ENCODE measurements at places on chromosomes 1 and 21.

DNA sequence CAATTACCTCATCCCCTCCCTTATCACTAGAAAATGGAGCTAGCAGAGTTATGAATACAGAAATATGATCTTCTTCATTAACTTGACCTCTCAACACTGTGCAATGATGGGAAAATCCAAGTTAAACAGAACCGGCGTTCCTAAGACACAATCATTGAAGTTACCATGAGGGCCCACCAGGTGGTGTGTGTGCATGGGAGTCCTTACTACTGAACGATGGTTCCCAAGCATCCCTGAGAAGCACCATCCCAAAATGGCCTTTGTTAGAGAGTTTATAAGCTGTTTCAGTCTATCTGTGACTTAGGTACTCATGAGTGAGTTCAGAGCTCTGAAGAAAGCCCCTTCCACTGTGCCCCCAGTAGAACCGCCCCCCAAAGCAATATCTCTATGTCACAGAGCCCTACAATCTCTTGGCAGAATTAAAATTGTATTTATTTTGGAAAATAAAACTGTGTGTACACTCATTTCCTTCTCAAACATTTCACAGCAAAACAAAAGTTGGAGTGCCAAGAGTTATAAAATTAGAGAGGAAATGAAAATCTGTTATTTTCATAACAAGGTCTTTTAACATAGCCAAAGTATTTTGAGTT, 56.8 kb downstream of the PLD5 start:
- peak; percentile 77 for DNase-seq

GRCh38 chr1:24862775-24863483, 67.1 kb downstream of the RUNX3 start:
- DNase-seq: peak; percentile 50

GRCh38 chr1:17405898-17406759, 33.3 kb downstream of the RCC2 start:
- peak; percentile 93 for DNase-seq

DNA sequence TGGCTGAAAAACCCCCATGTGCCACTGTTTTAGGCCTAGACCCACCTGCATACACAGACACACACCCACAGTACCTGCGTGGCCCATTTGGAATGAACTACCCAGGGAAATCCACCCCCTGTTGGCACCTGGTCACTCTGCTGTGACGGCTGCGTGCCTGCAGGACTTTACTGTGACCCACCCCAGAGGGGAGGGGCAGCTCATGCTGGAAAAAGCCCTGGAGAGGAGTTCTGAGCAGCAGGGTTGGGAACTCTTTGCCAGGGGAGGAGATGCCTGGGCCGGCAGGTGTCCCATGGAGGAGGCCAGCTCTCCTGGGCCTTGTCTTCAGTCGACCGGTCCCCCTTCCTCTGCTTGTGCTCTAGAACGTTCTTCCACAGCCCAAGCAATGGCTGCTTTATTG, 87.3 kb upstream of the CSF3R start:
- peak; percentile 49 for DNase-seq

DNA sequence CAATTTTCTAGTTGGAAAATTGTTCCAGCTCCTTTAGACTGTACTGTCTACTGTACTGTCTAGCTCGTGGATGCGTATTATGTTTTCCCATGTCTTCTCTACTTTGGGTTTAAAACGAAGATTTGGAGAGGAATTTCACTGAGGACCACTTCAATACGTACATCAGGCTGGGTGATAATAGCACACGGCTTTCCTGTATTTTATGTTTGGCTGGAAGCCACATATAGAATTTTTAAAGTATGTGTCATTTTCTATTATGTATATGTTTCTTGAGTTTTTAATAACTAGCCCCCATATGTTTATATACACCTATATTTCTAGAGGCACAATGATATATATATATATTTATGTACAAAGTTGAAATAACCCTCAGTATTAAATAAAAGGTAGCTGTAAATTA, 226.4 kb downstream of the GREM2 start:
- DNase-seq: no peak

DNA sequence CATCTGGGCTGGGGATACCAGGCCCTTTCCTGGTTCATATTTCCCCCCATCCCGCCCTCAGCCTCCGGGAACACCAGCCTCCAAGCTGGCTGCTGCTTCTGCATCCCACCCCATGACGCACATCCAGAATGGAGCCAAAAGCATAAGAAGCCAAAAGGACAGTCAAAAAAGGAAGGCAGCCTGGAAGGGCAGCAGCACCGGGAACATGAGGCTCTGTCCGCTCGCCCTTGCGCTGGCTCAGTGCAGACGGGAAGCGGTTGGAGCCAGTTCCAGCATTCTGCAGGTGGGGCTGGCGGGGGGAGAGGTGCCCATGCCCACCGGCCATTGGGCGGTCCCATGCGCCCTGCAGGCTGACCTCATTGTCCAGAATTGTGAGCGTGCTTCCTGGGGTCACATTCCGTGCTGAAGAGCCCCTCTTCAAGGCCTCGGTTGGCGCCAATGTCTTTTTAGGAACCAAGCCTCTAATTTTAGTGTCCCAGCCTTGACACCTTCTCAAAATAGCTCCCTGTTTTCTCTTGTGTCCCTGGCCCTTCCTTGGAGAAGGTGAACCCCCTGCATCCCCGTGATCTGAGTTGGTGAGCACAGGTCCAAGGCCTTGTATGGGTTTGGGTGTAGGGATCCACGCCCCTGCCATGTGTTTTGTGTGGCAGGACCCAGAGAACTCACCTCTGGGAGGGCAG, 28.4 kb upstream of the NPPB start:
- no peak for DNase-seq

DNA sequence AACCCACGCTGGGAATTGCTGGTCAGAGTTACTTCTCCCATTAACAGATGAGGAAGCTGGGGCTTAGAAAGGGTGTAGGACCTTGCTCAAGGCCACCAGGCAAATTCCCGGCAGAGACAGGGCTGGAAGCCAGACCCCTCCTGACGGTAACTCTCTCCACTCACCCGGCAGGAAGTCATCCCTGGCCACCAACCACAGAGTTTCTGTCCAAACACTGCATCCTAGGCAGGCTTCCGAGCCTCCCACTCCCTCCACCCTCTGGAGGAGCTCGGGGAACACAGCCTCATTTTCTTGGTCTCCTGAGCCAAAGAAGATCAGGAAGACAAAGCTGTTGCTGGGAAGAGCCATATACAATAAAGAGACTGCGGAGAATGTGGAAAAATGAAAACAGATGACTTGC, 25.0 kb upstream of the ZNF436 start:
- peak; percentile 69 for DNase-seq

- DNase-seq: no peak
These were observed 3.4 kb downstream of the YTHDF2 start for GRCh38 chr1:28740118-28740517.

GRCh38 chr1:238898856-238899255, 487.5 kb upstream of the CHRM3 start:
- no peak for DNase-seq

DNA sequence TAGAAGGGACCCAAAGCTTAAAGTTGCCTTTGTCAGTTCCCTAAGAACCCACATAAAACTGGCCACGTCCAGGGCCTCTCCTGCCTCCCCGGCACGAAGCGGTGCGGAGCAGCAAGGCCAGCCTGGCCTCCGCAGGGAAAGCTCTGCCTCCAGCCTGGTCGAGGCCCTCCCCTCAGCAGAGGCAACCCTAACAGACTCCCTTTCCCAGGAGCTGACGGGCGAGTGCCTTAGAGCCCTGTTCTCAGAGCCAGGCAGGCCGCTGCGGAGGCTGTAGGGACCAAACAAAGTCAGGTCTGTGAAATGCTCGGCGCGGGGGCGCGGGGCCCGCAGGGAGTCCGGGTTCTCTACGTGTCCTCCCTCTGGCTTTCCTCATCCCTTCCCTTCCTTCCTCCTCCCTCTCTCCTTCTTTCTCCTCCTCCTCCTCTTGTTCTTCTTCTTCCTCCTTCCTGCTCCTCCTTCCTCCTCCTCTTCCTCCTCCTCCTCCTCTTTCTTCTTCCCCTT, 40.7 kb downstream of the RIPK4 start:
- peak; percentile 68 for DNase-seq

DNA sequence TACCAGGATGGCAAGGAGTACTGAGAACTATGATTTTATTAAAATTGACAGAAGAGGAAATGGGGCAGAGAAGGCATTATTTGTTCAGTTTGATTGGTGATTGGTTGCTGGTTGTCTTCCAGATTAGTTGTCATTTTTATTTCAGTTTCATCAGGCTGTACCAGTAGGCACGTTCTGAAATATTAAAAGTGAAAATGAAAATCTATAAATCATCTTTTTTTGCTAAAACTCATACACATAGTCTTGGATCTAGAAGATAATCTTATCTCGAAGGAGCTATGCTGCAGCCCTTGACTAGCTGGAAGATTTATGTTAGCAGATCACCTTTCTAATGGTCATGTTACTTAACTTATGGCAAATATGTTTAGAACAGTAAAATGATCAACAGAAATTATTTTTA, 29.0 kb downstream of the NEK7 start:
- no peak for DNase-seq

DNA sequence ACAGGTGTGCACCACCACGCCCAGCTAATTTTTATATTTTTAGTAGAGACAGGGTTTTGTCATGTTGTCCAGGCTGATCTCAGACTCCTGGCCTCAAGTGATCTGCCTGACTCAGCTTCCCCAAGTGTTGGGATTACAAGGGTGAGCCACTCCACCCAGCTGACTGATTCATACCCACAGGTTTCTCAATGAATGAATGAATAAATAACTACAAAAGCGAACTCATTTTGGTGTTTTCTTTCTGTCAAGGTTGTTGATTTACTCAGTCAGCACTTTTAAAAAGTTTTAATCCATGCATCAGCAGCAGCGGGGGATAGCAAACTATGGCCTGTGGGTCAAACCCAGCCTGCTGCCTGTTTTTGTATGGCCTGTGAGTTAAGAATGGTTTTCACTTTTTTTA, 217.5 kb downstream of the FAF1 start:
- no peak for DNase-seq

GRCh38 chr1:59058665-59059439, 238.0 kb upstream of the FGGY start:
- DNase-seq: no peak

DNA sequence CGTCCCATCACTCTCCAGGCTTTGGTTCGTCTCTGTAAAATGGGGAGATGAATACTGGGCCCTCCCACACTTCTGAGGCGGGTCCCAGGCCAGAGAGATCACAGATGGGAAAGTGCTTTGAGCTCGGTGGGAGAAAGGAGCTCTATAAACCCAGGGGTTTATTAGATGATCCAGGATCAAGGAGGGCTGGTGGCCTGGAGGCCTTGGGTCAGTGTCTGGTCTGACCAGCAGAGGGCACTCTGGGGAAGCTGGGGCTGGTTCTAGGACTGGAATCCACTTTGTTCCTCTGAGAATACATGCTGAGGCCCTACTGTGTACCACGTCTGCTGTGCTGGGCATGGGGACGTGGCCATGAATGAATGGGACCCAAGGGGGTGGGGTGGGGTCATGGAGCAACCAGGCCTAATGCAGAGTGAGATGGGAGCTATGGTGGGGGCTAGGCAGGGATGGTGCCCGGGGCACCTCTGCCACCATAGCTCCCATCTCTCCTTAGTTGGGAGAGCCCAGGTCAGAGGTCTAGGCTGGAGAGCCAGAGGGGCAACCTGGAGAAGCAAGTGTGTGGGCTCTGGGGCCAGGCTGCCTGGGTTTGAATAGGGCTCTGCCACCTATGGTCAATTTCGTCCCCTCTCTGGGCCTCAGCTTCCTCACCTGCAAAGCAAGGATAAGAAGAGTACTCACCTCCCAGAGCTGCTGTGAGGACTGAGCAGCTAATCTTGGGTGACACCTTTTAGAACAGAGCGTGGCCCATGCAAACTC, 9.0 kb upstream of the FAM131C start:
- peak; percentile 88 for DNase-seq

GRCh38 chr1:45543581-45544417, 6.8 kb upstream of the AKR1A1 start:
- DNase-seq: peak; percentile 49

- no peak for DNase-seq
These were observed 106.6 kb upstream of the VAV3 start for GRCh38 chr1:108071601-108072000.

GRCh38 chr1:192045131-192045530, 113.1 kb upstream of the RGS18 start:
- DNase-seq: no peak

DNA sequence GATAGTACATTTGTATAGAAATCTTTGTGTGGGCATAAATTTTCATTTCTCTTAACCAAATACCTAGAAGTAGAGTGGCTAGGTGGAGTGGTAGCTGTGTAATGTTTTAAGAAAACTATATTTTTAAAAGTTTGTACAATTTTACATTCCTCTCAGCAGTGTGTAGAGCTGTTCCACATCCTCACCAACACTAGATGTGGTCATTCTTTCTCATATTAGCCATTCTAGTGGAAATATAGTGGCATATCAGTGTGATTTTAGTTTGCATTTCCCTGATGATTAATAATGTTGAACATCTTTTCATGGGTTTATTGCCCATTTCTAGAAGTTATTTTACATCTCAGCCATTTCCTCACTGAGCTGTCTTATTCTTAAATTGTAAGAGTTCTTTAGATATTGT, 65.5 kb downstream of the ITSN1 start:
- DNase-seq: no peak

GRCh38 chr1:82492159-82492558, 691.4 kb downstream of the ADGRL2 start:
- DNase-seq: no peak

All from islet precursor cell (in vitro differentiated cells).